ENCODE measurements at places on chromosomes 4 and X. TPM values are rescaled to one million over a fixed set of nuclear protein-coding genes. Genes with fewer than 3 reads are reported as not detected.

The TRIM60 gene
- not detected for total RNA-seq

The SYTL5 gene
- total RNA-seq: not detected

The MAGEA2B gene
- not detected for total RNA-seq

The TMPRSS11A gene
- not detected for total RNA-seq

The PTCHD1 gene
- total RNA-seq: not detected

The CFP gene
- 2.3 TPM for total RNA-seq

GRCh38 chr4:8639777-8640720 lies 47.5 kb downstream of the CPZ start:
- DNase-seq: no peak

- DNase-seq: no peak
These were observed 53.9 kb upstream of the SORBS2 start for GRCh38 chr4:185865901-185866328.

- DNase-seq: no peak
These were observed 146.4 kb upstream of the DIAPH2 start for GRCh38 chrX:96538104-96538725.

DNA sequence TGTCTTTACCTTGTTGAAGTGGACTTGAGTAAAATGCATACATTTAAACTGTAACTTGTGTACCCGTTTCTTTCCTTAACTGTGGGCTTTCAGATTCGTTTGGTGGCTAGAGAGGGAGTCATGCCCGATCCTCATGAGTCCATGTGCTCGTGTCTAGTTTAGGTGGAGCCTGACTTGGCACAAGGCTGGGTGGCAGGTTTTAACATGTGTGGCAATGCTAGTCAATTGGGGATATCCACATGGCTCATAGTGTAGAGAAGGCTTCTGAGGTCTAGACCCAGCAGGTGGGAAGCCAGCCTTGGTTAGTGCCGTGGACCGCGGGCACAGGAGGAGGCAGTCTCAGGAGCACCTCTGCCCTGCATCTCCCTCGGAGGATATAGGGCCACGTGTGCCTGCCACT lies 48.5 kb upstream of the CLCN4 start:
- DNase-seq: no peak

DNA sequence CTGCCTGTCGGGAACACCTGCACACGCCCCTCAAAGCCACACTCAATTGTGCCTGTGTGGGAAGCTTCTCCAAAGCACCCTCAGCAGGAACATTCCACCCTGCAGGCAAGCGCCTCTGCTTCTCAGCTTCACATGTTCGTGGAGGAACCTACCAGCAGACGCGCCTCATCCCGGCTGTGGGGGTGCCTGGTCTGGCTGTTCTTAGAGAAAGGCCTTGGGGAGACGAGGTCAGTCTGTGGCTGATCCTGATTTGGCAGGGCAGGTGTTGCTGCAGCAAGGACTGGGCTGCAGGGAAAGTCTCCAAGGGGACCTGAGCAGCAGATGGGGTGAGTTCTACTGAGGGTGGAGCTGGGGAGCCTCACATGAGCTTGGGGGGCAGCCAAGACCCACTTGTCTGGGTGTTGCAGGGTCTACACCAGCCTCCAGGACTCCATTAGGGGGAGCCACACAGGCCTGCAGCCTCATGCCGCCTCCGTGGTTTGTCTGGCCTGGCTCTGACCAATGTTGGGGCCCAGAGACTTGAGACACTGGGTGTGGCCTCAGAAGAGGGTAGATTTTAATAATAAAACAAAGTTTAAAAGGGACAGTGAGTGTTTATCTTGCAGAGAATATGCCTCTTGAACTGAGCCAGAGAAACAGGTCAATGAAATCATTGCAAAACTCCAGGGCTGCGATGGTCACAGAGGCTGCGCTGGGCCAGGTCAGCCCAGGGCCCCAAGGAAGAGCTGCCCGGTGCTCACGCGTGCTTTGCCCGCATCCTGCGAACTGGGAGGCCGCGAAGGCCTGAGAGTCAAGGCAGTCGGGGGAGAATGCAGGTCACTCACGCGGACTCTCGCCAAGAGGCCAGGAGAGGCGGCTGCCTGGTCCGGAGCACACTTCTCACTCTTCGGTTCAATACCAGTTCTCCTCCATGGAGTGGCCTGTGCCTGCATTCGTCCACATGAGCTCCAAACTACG lies 21.1 kb downstream of the RNF212 start:
- DNase-seq: no peak

DNA sequence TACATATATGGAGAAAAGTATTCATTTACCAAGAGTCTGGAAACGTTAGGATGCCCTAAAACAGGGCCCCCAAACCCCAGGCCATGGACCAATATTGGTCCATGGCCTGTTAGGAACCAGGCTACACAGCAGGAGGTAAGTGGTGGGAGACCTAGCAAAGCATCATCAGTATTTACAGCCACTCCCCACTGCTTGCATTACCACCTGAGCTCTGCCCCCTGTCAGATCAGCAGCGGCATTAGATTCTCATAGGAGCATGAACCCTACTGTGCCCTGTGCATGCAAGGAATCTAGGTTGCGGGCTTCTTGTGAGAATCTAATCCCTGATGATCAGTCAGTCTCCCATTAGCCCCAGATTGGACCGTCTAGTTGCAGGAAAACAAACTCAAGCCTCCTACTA lies 62.3 kb downstream of the USP38 start:
- DNase-seq: no peak

GRCh38 chrX:20397587-20397986 lies 130.9 kb upstream of the RPS6KA3 start:
- no peak for DNase-seq

DNA sequence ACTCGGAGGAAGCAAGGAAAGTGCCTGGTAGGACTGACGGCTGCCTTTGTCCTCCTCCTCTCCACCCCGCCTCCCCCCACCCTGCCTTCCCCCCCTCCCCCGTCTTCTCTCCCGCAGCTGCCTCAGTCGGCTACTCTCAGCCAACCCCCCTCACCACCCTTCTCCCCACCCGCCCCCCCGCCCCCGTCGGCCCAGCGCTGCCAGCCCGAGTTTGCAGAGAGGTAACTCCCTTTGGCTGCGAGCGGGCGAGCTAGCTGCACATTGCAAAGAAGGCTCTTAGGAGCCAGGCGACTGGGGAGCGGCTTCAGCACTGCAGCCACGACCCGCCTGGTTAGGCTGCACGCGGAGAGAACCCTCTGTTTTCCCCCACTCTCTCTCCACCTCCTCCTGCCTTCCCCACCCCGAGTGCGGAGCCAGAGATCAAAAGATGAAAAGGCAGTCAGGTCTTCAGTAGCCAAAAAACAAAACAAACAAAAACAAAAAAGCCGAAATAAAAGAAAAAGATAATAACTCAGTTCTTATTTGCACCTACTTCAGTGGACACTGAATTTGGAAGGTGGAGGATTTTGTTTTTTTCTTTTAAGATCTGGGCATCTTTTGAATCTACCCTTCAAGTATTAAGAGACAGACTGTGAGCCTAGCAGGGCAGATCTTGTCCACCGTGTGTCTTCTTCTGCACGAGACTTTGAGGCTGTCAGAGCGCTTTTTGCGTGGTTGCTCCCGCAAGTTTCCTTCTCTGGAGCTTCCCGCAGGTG lies 637 bp downstream of the AR start:
- DNase-seq: no peak

GRCh38 chr4:121777625-121778024 lies 12.7 kb upstream of the SMIM43 start:
- no peak for DNase-seq

DNA sequence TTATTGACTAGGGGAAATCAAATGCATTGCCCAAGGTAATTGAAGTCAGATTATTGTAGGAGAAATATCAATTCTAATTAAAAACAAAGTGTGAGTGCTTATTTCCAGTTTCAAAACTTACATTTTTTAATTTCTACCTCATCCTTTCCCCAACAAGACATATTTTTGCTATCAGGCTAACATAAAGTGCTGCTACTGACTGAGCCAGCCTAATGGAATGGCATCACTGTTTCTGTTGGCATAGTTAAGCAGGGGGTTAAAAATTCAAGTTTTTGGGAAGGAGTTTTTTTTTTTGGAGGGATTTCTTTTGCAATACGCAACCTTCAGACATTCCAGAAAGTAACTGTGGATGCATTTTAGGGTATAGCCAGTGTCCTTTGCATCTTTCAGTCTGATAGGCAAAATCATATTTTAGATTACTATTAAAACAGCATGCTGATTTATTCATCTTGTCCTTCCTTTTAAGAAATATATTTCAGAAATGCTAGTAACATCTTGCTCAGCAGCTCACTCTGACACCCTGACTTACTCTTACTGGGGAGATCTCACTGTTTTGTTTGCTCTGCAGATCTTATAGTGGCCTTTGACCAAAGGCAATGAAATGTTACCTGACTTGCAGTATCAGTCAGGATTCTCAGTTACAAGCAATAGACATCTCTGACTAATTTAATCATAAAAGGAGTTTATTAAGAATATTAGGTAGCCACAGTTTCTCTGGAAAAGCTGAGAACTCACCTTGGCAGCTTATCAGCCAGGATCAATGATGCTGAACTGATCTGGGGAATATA lies 24.4 kb downstream of the GAB1 start:
- no peak for DNase-seq

GRCh38 chr4:54227256-54228055 lies 1.6 kb upstream of the PDGFRA start:
- DNase-seq: no peak

DNA sequence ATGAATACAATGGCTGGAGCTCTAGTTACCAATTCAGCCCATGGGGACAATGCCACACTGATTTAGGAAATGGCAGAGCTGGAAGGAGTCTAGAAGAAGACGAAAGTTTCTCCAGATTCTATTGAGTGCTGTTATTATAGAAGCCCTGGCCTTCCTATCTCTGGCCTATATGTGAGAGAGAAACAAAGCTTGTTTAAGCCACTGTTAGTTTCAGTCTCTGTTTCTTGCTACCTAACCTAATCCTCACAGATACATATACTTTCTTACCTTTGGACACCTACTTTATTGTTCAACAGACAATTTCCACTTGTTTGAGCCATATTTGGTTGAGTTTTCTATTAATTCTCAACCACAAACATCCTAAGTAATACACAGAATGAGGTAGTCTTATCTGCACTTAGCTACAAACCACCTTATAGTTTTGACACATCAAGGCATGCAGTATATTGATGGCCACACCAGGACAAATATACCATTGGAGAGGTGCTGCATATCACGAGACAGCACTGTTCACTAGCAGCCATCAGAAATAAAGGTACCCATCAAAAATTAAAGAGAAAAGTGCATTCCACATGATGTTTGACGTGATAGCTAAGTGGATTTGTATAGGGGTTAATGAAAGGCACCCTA lies 190.2 kb downstream of the SMIM20 start:
- DNase-seq: no peak

DNA sequence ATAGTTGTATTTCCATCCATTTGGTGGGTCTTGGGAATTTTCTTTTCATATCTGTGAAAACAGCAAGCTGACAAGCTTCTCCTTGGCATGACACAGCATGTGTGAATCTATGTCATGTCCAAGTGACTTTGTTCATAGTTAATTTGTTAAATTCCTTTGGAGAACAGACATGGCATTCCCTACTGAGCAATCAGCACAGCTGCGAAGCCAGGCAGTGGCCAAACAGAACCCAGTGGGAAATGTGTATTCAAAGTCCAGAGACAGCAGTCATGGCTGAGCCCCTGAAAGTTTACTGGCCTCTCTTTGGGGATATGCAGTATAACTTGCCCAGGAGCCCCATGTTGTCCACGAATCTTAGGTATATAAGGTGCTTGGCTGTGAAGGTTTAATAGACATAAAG lies 474.7 kb downstream of the NKX6-1 start:
- DNase-seq: no peak

GRCh38 chrX:103417933-103418332 lies 41.6 kb downstream of the BEX3 start:
- DNase-seq: no peak

- no peak for DNase-seq
These were observed 62.2 kb upstream of the SPANXD start for GRCh38 chrX:141760761-141761160.

DNA sequence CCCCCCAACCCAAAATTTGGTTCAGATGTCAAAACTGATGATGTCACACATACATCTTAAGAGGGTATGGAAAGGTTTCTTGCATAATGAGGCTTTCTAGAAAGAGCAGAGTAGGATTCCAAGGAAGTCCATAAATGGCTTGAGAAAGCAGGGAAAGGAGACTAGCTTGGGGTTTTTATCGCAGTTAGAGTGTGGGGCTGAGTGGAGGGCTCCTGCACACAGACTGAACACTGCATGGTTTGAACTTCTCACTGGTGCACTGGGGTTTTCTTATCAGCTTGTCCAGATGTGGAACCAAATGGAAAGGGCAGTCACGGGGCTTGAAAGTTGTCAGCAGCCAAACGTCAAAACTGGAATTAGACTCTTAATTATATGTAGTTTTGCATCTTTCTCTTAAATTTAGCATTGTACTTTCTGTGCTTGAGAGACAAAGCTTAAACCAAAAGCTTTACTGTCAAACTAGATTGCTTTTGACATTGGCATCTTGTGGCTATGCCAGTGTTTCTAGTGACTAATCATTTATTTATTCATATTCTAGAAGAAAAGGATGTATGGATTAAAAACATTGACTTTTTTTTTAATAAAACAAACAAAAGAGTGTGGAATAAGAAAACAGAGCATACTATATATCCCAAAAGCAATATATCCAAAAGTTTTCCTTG lies 78.3 kb upstream of the STIM2 start:
- DNase-seq: no peak

- DNase-seq: no peak
These were observed 5.2 kb upstream of the F11 start for GRCh38 chr4:186260504-186261448.

GRCh38 chr4:88411491-88412096 lies 32.9 kb downstream of the HERC6 start:
- DNase-seq: no peak

DNA sequence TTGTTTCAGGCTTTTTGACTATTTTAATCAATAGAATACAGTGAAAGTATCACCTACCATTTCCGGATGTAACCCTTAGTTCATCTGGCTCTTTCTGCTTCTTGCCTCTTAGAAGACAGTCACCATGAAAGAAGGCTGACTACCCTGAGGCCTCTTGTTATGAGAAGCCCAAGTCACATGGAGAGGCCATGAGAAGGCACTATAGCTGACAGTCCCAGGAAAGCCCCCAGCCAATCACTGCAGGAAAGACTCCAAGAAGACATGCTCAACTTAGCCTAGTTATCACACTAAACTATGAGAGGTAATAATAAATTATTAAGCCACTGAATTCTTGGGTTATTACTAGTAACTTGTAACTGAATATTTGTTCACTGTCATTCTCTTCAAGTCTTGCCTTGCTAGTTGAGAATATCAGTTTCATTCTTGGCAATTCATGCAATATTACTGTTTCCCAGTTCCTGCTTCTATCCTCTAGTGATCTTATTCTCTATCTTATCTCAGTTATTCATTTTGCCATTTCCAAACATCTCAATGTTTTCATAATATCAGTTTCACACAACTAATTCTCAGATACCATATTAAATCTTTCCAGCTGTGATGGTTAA lies 57.1 kb upstream of the GUCY1A1 start:
- DNase-seq: no peak

GRCh38 chr4:38781854-38782261 lies 932 bp downstream of the TLR10 start:
- no peak for DNase-seq

DNA sequence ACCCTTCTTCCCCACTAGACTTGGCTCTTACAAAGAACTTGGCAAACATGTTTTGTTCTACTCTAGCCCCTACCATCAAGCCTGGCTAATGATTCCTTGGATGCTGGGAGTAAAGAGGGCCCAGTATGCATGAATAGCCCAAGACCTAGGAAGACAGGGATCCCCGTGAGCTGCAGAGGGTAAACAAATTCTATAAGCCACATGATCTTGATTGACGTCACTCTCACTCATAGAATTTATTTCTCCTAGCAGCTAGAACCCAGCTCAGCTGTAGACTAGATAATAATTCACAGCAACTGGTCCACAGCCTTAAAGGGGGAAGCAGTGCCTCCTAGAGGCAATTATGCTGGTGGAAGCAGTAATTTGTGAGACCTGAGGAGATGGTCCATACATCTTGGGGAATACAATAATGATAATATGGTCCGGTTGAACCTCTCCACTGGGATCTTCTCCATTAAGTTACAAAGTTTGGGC lies 16.1 kb upstream of the USO1 start:
- peak; percentile 38 for DNase-seq
